Frontal cortex (tissue), 4 donors: ENCODE measurements at places on chromosomes 5 and 9. TPM values are rescaled to one million over a fixed set of nuclear protein-coding genes. Genes with fewer than 3 reads are reported as not detected.

Gene CRHBP
- 7.3 TPM for total RNA-seq

Gene PHYKPL
- total RNA-seq = 9.0 TPM

DNA sequence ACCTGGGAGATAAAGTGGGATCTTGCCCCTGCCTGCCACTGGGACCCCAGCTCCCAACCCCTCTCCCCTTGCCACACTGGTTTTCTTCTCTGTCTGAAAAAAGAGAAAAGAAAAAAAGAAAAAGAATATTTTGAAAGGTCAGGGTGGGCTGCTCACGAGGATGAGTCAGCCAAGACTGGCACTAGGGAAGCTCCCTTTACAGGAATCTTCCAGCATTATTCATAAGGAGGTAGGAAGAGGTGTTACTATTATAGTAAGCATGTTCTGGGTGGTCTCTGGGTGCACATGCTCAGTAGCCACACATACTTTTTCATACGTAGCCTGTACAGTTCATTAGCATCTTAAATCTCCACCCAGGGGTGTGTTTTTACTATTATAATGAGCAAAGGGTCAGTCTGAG lies 46.8 kb upstream of the HAND1 start:
- no peak for DNase-seq

DNA sequence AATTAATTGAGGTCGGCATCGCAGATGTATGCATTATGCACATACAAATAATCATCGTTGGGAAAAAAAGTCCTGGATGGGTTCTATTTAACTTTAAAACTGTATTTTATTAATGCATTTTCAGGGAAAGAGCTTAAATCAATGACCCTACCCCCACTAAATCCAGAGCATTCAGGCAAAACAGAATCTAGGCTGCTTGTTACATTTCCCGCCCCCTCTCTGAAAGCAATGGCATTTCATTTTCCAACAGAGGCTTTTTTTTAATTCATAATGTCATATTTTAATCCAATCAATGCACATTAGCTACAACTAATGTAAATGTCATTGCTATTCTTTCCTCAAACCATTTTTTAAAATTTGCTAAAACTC lies 117.4 kb upstream of the GRIA1 start:
- DNase-seq = no peak

DNA sequence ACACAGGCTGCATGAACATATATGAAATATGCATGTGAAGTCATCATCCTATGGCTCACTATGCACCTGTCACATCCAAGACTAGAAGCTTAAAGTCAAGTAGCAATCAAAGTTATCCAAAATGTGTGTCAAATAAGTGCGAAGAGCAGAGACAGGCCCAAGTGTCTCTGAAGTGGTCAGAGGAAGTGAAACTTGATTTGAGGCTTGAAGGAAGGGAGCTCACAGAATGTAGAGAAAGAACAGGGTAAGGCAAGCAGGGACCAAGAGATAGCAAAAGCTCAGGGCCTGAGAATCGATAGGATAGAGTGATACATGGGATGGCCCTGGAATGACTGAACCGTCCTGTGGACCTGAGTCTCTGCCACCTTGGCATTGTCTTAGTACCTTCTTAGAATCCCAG lies 274.3 kb upstream of the TRPC7 start:
- no peak for DNase-seq

DNA sequence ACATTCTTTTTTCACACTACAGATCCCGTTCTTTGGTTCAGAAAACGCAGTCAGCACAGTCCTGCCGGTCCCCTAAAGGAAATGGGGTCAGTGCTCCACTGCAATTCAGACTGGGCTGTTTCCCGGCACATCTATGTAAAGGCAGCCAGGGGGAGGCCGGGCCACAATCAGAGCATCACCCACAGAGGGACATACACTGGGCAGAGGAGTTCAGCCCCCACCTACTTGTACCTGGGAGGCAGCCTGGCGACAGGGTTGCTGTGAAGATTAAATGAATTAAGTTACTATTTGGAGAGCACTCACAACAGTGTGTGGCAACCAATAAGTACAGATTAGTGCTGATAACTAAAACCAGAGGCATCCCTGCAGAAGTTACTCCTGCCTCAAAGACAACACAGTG lies 4.5 kb downstream of the PTPN3 start:
- no peak for DNase-seq

DNA sequence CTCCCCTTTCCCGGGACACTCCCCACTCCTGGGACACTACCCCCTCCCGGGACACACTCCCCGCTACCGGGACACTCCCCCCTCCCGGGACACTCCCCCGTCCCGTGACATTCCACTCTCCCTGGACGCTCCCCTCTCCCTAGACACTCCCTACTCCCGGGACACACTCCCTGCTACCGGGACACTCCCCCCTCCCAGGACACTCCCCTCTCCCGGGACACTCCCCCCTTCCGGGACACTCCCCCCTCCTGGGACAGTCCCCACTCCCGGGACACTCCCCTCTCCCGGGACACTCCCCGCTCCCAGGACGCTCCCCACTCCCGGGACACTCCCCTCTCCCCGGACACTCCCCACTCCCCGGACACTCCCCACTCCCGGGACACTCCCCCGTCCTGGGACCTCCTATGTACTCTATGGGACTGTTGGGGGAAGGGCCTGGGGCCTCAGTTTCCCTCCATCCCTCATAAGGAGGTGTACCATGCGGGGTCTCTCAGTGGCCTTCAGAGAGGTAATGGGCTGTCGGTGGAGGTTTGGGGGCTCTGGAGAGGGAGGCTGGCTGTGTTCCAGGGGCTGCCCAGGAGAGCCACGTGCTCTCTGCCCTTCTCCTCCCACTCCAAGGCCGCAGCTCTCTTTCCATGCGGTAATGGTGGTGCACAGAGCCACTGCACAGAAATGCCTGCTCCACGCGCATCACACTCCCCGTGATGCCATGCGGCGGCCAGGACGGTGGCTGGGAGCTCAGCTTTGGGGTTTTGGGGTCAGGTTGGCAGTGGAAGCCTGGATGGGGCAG lies 96.2 kb downstream of the RXRA start:
- no peak for DNase-seq

- DNase-seq = no peak
These were observed 74.6 kb downstream of the NDUFAF2 start for GRCh38 chr5:61019642-61020041.

- DNase-seq = no peak
These were observed 734.5 kb upstream of the NUDT12 start for GRCh38 chr5:104297076-104297475.

GRCh38 chr5:146409054-146409671 lies 38.0 kb upstream of the TCERG1 start:
- no peak for DNase-seq
